Mesenteric fat pad (tissue), 1 donor: ENCODE measurements at places on chromosomes 2 and 18.

DNA sequence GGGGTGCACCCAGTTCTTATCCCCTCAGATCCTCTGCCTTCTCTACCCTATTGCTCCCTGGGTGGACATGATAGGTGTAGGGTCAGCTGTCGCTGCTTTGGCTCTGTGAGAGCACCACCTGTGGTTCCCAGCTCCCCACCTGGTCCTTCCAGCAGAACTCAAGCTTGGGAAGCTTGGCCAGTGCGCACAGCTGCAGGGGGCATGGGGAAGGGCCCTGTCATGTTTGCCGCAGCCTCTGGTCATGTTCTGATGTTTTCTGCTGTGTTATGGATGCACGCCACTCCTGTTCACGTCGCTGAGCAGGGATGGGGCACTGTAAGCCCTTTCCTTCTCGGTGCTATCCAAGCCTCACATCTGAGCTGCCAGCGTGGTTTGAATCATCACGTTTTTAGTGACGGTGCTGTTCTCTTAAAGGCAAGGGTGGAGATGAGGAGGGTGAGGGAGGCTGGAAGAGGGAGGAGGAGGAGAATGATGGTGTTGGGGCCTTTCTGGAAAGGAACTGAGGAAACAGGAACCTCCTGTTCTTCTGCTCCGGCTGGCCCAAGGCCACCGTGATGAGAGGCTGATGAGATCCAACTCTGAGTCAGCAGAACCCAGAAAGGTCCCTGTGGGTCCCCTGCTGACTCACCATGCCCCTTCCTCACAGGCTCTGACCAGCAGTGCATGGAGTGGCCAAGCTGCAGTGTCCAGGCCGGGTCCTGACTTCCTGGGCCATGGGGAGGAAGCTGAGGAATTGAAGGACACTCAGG lies 78.0 kb downstream of the LIPG start:
- peak; percentile 87 for DNase-seq

DNA sequence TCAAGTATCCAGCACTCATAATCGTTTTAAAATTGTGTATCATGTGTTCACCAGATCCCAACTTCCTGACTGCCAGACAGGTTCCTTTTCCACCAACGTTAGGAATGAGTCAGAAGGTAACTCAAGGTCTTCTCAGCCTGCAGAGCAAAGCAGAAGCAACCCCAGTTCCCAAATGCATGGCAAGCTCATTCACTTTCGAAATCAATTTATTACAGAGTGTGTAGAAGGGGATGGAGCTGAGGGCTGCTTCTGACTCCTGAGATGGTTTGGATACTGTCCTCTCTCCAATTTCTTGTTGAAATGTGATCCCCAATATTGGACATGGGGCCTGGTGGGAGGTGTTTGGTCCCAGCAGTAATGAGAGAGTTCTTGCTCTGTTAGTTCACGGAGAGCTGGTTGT lies 114.5 kb downstream of the PIEZO2 start:
- no peak for DNase-seq

- DNase-seq, result no peak
Observed at GRCh38 chr2:42238644-42239288, 69.6 kb downstream of the EML4 start.

DNA sequence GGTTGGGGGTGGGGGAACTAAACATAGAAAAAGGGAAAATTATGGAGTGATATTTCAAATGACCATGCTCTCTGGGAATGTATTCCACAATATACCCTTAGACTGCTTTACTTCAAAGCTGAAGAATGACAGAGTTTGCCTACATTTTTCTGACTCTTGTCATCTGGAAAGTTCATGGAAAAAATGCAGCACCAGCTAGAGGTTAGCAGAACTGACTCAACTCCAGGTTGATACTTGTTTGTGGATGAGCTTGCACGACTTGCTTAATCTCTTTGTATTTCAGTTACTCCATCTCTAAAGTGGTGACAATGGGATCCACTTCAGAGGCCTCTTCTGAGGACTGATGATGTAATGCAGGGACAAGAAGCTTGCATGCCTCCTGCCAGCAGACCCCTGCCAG lies 824.0 kb upstream of the ID2 start:
- DNase-seq, result no peak

DNA sequence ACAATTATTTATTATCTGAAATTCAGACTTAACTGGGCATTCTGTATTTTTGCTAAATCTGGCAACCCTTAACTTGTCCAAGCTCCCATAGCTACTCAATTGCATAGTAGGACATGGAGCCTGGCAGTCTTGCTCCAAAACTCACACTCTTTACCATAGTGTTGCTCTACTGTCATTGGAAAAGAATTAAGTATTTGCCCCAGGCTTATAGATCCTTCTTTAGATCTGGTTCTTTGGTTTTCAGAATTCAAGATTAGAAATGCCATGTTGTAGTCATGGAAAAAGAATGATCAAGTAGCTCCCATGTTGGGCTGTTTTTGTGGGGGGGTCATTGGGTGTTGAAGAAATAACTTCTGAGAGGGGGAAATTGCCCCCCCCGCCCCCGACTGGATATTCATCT lies 240.9 kb downstream of the WDPCP start:
- DNase-seq, result no peak
